ENCODE measurements at places on chromosomes 4 and X.
A peak's percentile ranks its signal among the peaks of the same experiment; 100 is the strongest.

GRCh38 chr4:1793940-1794808 lies 1.1 kb downstream of the FGFR3 start:
- no peak for DNase-seq

DNA sequence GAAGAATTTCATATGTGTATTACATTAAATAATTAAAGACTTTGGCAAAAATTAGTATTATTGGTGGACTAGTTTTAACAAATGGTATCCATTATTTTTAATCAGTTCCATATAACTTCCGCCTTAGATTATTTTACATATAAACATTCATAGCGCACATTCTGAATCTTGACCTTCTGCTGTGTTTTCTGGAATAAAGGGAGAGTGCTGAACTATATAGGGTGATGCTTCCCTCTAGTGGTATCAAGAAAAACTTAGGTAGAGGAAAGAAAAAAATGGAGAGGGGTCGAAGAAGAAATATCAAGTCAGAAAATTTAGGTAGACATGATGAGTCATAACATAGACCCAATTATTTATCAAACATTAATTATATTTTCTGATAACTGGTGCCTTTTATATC lies 155.6 kb upstream of the PACRGL start:
- no peak for DNase-seq

DNA sequence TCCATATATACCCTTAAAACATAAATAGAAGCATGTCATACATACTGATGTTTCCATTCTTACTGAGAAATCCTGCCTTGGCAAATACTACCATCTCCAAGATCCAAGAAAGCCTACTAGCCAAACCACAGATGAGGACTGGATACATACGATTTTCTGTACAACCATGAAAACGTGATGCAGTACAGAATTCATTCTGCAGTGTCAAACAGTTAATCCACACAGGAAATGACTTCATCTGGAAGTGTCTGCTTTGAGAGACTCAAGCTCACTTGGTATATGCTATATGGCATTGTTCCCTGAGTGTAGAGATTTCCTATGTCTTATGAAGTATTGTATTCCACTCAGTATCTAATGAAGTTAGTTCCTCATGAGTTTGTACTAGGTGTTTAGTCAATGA lies 94.3 kb downstream of the CT47B1 start:
- no peak for DNase-seq

GRCh38 chr4:109094056-109094455 lies 208.4 kb downstream of the COL25A1 start:
- DNase-seq = no peak

GRCh38 chr4:187227907-187228704 lies 504.4 kb upstream of the FAT1 start:
- DNase-seq = no peak

DNA sequence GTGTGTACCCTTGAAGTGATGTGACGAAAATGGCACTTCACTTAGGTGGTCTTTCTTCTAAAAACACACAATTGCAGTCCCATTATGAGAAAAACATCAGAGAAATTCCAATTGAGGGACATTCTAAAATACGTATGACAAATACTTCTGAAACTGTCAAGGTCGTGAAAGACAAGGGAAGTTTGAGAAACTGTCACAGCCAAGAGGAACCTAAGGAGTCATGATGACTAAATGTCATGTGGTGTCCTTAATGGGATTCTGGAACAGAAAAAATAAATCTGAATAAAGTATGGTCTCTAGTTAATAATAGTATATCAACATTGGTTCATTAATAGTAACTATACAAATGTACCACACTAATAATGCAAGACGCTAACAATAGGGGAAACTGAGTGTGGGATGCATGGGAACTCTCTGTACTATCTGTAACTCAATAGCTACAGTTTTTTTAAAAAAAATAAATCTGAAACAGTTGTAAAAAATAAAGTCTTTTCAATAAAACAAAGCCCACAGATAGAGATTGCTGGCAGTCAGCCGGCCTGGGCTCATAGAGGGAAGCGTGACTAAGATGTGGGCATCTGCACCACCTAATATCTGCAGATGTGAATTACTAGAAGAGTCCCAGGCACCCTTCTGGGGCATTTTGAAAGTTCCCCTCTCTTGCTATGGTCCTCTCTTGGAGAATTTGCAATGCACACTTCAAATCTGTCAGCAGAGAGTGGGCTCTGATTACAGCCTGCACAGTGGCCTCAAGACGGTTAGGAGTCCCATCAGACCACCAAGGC lies 47.6 kb downstream of the MID1IP1 start:
- no peak for DNase-seq

GRCh38 chr4:118282692-118283091 lies 70.1 kb downstream of the PRSS12 start:
- DNase-seq = no peak

GRCh38 chrX:32293962-32294700 lies 917.2 kb downstream of the DMD start:
- no peak for DNase-seq

- no peak for DNase-seq
Observed at GRCh38 chr4:141133999-141134995, 1.0 kb upstream of the RNF150 start.

DNA sequence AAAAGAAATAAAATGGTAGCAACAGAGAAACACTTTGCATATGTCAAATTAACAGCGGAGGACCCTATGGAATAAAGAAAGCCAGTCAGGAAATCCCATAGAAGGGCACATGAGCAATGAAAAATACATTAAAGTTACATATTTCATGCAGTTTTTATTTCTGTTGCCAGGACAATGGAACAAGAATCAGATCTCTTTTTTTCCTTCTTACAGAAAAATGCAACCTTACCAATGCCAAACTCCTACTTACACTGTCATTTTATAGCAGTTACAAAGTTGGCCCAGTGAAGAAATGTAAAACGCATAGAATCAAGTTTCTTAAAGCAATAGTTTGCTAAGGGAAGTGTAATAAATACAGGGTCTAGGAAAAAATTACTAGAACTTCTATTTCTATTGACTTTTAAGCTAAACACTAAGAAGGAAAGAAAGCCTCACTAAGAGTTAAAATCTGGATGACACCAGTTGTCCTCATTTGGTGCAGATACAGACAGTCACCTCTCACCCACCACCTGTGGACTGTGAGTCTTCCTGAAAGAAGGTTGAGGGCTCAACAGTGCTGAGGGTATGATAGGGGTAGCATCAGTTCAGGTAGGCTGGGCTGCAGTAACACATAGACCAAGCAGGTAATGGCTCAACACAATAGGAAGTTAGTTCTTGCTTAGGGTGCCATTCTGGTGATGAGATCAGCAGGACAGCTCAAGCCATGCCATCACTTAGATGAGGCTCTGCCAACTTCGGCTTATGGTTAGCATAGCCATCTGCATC lies 224.6 kb downstream of the ANAPC10 start:
- no peak for DNase-seq

DNA sequence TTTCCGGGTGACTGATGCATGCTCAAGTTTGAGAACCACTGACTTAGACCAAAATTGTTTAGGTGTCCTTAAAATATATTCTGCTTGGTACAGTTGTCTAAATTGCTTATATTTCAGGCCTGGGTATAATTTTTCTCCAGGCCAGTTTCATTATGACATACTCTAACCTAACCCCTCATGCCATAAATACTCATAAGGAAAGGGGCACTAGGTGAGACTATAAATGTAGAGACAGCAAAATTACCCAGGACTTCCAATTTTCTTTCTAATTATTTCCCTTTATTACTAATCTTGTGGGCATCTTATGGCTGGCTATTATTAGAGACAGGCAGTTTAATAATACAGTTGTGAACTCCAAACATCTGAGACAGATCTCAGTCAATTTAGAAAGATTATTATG lies 150.2 kb downstream of the RRAGB start:
- DNase-seq = no peak

DNA sequence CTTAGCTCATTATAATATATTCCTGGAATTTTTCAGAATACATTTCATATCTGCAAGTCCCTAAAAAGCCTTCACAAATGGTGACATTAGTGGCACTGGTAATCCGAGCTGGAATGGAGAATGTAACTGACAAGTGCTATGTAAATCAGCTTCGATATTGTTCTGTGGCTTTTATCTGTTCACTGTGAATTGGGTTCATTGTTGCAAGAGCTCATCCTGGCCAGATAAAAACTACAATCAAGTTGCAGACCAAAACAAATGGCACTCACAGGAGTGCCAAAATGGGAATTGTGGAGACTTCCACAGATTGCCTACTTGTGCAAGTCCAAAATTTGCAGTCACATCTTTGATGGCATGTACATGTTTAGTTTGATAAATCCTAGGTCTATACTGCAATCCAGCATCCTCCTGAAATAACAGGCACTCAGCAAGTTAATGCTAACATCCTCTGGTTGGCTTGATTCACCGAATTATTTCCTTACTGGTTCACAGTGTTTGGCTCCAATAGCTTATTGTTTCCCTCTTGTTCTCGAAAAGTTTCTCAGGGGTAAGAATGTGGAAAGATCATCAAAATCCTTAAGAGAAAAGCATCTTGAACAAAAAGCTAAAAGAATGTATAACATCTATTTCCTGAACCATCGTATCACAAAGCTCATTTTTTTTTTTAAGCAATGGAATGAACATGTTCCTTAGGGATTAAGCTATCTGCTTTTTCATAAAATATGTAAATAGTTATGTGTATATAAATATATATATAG lies 904.9 kb downstream of the CENPC start:
- peak; percentile 29 for DNase-seq

DNA sequence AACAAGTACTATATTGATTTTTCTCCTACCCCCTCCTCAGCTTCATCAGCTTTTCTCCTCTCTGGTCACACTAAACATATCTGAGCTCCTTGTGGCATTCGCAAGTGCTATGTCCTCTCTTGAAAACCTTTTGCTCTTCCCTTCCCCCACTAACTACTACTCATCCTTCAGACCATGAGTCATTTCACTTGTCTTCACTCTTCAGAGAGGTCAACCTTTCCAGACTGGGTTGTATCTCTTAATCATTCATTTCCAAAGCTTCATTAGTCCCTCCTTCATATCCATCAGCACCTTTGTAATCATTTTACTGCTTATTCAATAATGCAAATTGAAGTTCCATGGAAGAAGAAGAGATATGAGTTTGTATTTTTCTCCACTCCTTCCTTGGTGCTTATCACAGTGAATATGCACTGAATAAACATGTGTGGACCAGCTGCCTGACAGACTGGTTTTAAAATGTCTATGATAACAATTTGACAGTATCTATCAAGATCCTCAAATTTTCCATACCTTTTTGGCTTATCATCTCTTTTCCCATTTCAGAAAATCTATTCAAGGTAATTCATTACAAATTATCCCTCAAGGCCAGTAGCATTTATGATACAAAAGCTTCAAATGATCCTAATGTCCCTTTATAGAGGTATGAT lies 28.4 kb downstream of the DDX60L start:
- no peak for DNase-seq

- no peak for DNase-seq
Observed at GRCh38 chrX:17805120-17805519, 56.0 kb downstream of the RAI2 start.

- DNase-seq = no peak
Observed at GRCh38 chrX:11451151-11451550, 157.9 kb downstream of the AMELX start.

- no peak for DNase-seq
Observed at GRCh38 chr4:139899346-139899745, 233.7 kb downstream of the MGST2 start.

DNA sequence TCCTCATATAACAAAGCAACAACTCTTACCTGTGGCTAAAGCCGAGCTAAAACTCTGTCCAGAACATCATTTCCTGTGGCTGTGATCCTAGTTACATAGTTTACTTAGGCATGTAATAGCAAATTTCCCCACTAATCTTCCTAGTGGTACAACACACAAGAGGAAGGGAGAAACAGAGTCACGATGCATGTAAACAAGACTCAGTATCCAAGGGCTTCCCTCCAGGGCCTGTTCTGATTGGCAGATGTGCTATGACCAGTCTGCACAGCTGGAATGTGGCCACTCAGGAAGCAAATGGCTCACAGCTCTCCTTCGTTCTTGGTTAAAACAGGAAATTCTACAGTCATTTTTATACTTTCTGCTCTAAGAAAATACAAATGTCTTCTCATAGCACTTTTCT lies 49.2 kb upstream of the PRSS48 start:
- DNase-seq = no peak

DNA sequence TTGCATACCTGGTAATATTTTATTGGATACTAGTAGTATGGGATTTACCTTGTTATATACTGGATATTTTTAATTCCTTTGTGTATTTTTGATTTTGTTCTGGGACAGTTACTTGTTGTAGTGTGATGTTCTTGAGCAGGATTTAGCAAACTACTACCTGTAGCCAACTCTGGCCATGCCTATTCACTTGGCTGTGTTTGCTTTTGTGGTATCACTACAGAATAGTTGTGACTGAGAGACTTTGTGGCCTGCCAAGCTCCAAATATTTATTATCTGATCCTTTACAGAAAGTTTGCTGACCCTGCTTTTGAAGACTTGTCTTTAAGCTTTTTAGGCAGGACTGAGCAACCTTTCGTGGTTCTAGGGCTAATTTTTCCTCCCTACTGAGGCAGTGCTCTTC lies 17.8 kb downstream of the ZCCHC4 start:
- DNase-seq = no peak

DNA sequence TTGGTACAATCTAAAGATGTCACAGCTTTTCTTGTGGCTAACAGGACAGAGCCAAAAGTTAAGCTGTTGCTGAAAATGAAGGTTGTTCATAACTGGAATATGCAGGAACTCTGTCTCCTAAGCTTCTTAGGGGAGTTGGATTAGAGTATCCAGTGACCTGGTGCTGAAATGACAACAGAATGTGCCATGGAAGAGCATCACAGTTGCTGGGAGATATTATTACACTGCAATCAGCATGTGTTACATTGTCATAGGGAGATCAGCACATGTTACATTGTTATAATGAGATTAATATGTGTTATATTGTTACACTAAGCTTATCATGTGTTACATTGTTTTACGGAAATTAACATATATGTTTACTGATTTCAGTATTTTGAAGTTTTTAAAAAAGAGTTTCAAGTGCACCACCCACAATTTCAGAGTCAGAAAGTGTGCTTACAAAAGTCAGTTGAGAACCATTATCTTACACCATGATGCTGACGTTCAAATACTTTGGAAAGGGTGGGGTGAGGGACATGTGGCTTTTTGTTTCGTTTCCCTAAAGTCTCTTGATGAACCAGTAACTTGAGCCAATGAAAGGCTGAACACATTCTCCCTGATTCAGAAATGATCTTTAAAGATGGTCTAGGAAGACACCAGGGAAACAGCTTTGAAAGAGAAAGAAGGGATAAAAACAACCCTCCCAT lies 113.4 kb downstream of the DRD5 start:
- no peak for DNase-seq

DNA sequence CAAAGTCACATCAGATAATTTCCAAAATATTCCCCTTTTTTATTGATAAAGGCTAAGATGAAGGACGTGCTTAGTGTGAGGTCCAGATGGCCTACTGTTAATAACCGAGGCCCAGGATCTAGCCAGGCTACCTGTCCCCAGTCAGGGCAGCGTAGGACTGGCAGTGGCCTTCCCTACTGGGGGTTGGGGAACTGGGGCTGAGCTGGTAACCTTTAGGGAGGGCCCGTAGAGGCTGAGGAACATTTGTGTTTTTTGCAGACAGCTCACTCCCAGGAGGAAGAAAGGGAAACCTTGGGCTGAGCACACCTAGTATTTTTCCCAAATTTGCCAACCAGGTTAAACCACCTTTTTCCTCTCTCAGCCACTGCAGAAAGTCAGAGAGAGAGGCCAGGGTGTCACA lies 59.1 kb downstream of the KLF3 start:
- no peak for DNase-seq
